ENCODE measurements at places on chromosomes 16 and 17.

DNA sequence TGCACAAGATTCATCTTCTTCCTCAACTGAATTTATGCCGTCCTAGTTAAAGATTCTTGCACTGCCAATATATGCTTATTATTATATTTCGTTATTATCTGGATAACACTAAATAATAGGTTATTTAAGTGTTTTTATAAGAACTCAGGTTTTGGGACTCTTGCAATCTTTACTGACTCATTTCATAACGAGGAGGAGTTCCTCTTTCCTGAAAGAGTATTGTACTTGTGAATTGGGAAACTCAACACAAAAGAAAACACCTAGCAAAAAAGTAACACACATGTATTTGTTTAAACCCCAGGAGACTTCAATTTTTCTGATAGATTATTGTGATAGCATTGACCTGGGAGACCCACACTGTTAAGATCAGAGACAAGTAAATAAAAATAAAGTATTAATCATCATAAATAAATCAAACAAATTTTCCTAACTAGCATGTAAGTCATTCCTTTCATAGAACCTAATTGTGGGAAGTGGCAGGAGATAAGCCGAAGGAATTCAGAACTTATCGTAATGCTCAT lies 505.8 kb downstream of the KCNJ2 start:
- DNase-seq = no peak

- no peak for DNase-seq
These were observed 36.0 kb downstream of the IL21R start for GRCh38 chr16:27437946-27438345.

- peak; percentile 71 for DNase-seq
These were observed 2.8 kb upstream of the XAF1 start for GRCh38 chr17:6753006-6753445.

DNA sequence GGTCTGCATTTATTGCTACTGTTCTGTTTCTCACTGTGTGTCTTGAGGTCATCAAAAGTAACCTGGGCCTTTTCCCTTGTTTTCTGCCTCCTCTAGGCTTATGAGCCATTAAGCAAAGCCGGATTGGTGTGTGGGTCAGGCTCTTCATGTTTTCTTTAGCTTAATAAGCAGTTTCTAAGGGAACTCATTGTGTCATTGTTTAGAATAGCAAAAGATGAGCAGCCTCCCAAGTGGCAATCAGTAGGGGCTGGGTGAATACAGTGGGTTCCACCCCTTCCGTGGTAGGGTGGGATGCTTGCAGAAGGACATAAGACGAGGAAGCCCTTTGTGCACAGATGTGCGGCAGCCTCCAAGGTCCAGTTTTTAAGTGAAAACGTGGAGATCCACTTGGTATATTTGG lies 34.5 kb downstream of the ABCC1 start:
- DNase-seq = no peak

DNA sequence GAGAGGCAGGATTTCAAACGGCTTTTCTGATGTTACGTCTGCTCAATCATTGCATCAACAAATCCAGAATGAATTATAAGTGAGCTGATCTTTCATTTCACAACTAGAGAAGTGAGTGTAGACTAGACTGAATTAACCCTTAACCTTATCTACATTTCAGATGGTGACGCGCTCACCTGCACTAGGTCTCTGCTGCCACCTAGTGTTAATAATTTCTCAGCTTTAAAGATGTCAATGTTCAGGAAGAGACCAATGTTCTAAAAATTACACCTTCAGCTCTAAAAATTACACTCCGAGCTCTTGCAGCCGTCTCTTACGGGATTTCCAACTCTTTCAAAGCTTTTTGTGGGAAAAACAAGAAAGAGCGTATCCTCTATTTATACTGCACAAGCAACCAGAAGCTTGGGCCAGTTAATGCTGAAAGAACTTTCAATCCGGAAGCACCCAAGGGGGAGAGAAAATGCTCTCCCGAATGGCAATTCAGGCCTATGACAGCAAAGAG lies 88.2 kb upstream of the FA2H start:
- DNase-seq = no peak

Data from AG04449 (cell line).